SJCRH30 (cell line): ENCODE measurements at places on chromosomes 6 and 20. TPM values are rescaled to one million over a fixed set of nuclear protein-coding genes. Genes with fewer than 3 reads are reported as not detected.

The TFAP2A gene
- total RNA-seq = 8.3 and 10.6 TPM in 2 replicates

The RAET1G gene
- total RNA-seq = not detected in 2 replicates

The ASIP gene
- not detected in 2 replicates for total RNA-seq

The MACROD2 gene
- 0.08 and 0.12 TPM in 2 replicates for total RNA-seq

The TNF gene
- total RNA-seq = not detected in 2 replicates

The MCCD1 gene
- not detected in 2 replicates for total RNA-seq

The HLA-DRA gene
- total RNA-seq = not detected in 2 replicates

The OR2J3 gene
- total RNA-seq = not detected in 2 replicates

GRCh38 chr6:126419901-126420300, 80.0 kb downstream of the CENPW start:
- H3K4me3 ChIP-seq = no peak overlapping the region
- no peaks in the 10 kb centered on the region for H3K36me3 ChIP-seq
- no peaks in the 10 kb centered on the region for H3K27me3 ChIP-seq
- no peak overlapping the region for H3K27ac ChIP-seq
- no peaks in the 10 kb centered on the region for H3K4me1 ChIP-seq
- no peak for DNase-seq

GRCh38 chr6:40738551-40739193, 151.5 kb upstream of the LRFN2 start:
- H3K4me3 ChIP-seq = no peak overlapping the region
- H3K27ac ChIP-seq = no peak overlapping the region
- no peaks in the 10 kb centered on the region for H3K36me3 ChIP-seq
- peaks cover 6% of the 10 kb centered on the region; the same call in 1 of the 2 replicates for H3K27me3 ChIP-seq

DNA sequence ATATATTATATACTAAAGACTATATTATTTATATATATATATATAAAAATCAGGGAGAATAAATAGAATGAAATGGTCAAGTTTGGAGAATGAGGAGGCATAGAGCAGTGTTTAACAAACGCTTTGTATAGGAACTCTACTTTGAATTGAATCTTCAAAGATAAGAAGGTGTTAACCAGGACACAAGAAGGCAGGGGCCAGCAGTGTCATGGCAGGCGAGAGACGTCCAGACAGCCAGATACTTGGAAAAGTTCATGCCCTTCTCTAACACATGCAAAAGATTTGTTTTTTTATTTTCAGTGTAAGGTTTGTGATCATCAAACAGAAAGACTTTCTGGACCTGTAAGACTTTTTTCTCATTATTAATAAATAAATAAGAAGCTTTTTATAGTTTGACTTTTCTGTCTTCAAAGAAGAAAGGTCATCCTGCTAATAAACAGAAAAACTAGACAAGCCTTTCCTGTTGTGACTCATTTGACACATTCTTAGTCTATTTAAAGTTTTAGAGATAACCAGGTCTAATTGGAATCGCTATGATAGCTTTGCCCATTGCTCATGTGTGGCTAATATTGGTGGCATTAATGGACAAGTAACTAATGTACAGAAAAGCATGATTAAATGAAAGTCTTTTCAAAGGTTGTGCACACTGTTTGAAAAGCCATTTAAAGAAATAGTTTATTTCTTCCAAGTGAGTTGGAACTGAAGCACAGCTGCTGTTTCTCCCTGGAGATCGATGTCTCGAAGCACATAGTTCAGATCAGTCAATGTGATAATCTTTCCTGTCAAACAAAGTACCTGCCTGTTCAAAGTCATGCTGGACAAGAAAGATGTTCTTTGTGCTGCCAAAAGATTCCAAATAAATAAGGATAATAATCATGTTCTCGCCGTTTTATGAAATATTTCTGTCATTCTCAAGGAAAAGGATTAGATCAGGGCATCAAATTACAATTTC, 420.4 kb upstream of the OPRM1 start:
- H3K4me1 ChIP-seq = peaks cover 12% of the 10 kb centered on the region; the same call in 1 of the 2 replicates
- peak; percentile 33 for DNase-seq
- peak overlapping the region; percentile 3; the same call in 1 of the 2 replicates for H3K27ac ChIP-seq
- H3K4me3 ChIP-seq = peak overlapping the region; percentile 31
- no peaks in the 10 kb centered on the region for H3K27me3 ChIP-seq

GRCh38 chr6:47242483-47243386, 67.0 kb downstream of the TNFRSF21 start:
- H3K27ac ChIP-seq = peak overlapping the region; percentile 35
- no peaks in the 10 kb centered on the region for H3K27me3 ChIP-seq
- DNase-seq = peak; percentile 89
- H3K36me3 ChIP-seq = peaks cover 3% of the 10 kb centered on the region; the same call in 1 of the 2 replicates
- no peak overlapping the region for H3K4me3 ChIP-seq

DNA sequence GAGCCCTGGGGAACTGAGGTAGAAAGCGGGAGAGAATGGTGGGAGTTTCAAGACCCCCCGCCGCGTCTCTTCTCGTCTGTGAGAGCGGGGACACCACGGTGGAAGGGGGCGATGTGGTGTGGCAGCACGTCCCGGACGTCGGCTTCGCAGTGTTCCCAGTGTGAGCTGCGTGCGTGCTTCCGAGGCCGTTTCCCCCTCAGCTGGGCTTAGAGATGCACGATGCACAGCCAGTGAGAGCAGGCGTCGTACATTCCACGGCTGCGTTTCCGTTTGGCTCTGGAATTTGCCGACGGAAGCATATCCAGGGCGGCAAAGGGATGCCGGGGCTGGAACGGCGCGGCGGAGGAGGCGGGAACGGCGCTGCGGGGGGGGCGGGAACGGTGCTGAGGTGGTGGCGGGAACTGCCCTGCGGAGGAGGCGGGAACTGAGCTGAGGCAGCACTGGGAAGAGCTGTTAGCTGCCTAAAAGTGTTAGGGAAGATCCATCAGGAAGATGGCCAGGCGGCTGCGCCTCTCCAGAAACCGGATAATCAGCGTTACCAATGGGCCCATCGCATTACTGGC, 37.7 kb downstream of the KIF25 start:
- H3K27me3 ChIP-seq = no peaks in the 10 kb centered on the region
- peak overlapping the region; percentile 80 for H3K27ac ChIP-seq
- peaks cover 42% of the 10 kb centered on the region for H3K4me1 ChIP-seq
- peak; percentile 75 for DNase-seq

GRCh38 chr6:131317516-131317915, 182.2 kb downstream of the AKAP7 start:
- H3K36me3 ChIP-seq = no peaks in the 10 kb centered on the region
- no peak overlapping the region for H3K27ac ChIP-seq
- H3K4me3 ChIP-seq = no peak overlapping the region
- no peak for DNase-seq
- no peaks in the 10 kb centered on the region for H3K4me1 ChIP-seq

- no peaks in the 10 kb centered on the region for H3K36me3 ChIP-seq
- no peak overlapping the region; the same call in 1 of the 2 replicates for H3K27ac ChIP-seq
- 0 out of 2 replicates have a peak, but pooled peaks cover 4% of the 10 kb centered on the region for H3K4me1 ChIP-seq
- no peaks in the 10 kb centered on the region for H3K27me3 ChIP-seq
- H3K4me3 ChIP-seq = no peak overlapping the region
These were observed 210.4 kb downstream of the FOXC1 start for GRCh38 chr6:1820165-1820564.

DNA sequence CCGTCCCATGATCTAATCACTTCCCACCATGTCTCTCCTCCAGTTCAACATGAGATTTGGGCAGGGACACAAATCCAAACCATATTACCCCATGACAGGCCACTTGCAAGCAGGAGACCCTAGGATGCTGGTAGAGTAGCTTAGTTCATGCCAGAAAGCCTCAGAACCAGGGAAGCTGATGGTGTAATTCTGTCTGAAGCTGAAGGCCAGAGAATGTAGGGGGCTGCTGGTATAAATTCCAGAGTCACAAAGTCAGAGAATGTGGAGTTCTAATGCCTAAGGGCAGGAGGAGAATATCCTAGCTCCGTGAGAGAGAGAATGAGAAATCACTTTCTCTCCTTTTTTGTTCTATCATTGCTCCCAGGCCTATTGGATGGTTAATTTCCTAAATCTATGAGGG, 90.3 kb upstream of the IMPG1 start:
- peaks cover 38% of the 10 kb centered on the region for H3K4me1 ChIP-seq
- no peaks in the 10 kb centered on the region for H3K36me3 ChIP-seq
- no peak overlapping the region for H3K4me3 ChIP-seq
- DNase-seq = no peak
- no peaks in the 10 kb centered on the region for H3K27me3 ChIP-seq

GRCh38 chr20:2378893-2379292, 1.8 kb upstream of the TGM6 start:
- H3K36me3 ChIP-seq = no peaks in the 10 kb centered on the region
- no peak for DNase-seq
- no peak overlapping the region for H3K4me3 ChIP-seq
- no peak overlapping the region for H3K27ac ChIP-seq
- H3K27me3 ChIP-seq = peaks cover 5% of the 10 kb centered on the region; the same call in 1 of the 2 replicates

DNA sequence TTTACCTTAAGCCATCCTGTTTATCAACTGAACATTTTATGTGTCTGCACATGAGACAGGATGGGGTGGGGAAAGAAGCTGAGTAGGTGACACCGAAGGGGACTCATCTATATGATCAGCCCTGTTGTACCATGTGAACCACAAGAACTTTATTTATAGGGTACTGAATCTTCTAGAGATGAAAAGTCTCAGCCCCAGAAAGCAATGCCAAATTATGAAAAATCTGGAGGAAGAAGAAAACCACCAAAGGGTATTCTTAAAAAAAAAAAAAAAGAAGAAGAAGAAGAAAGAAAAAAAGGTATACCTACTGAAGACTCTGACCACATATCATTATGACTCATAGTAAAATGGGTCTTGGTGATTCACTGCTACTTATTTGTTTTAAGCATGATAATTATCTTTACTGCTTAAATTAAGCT, 39.8 kb upstream of the HBS1L start:
- H3K4me1 ChIP-seq = peaks cover 4% of the 10 kb centered on the region; the same call in 1 of the 2 replicates
- no peak overlapping the region for H3K27ac ChIP-seq
- H3K4me3 ChIP-seq = no peak overlapping the region
- H3K27me3 ChIP-seq = no peaks in the 10 kb centered on the region

- H3K27ac ChIP-seq = no peak overlapping the region
- no peak for DNase-seq
- H3K27me3 ChIP-seq = no peaks in the 10 kb centered on the region
- H3K4me3 ChIP-seq = no peak overlapping the region
These were observed 65.8 kb downstream of the PHACTR2 start for GRCh38 chr6:143743301-143744166.

GRCh38 chr6:1572892-1573291, 36.8 kb upstream of the FOXC1 start:
- no peaks in the 10 kb centered on the region for H3K36me3 ChIP-seq
- H3K4me3 ChIP-seq = no peak overlapping the region
- DNase-seq = no peak
- no peak overlapping the region for H3K27ac ChIP-seq

DNA sequence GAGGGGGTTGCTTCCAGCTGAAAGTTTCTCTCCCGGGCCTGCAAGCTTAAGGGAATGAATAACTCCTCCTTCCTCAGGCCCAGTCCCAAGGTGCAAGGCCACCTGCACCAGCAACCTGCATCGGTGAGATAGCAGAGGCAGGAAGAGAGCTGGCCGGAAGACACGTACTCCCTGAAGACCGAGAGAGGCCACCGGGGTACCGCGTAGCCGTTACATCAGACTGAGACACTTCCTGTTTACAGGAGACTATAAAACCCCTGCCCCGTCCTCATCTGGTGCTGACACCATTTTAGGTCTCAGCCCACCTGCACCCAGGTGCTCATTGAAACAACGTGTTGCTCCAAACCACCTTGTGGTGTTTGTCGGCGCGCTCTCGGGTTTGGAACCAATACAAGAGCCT, 60.5 kb upstream of the PRND start:
- H3K36me3 ChIP-seq = no peaks in the 10 kb centered on the region
- no peaks in the 10 kb centered on the region for H3K27me3 ChIP-seq
- DNase-seq = no peak

DNA sequence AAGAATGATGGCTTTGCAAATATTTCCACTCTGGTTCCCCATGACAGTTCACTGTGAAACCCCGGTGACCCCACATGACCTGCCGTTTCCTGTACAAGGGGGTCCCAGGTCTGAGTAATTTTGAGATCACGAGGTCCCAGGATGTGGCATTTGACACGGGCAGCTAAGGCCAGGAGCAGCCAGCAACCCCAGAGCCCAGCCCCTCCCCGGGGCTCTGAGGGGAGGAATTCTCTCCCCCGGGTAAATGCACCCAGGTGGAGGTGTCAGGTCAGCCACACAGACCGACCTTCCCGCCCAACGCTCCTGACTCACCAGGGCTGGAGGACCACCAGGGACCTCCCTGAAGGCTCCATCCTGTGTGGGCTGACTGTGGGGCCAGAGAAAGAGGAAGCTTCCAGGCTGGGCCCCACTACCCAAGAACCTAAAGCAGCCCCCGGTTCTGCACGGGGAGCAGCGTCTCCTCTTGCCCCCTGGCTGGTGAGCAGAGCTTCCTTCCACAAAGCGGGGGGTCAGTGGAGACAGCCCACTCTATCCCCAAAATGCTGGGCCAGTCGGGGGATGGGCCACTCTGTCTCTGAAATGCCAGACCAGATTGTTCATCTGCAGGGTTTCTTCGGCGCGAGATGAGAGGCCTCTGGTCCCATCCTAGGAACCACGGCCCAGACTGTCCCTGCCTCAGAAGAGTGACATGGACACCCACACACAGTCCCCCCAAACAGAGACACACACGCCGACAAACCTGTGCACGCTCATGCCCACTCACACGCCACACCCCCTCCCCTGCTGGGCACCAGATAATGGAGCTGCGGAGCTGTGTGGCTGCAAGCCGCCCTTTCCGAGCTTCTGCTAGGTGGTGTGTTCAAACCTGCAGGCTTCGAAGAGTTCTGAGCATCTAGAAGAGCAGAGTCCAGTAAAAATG, 23.4 kb upstream of the SLCO4A1 start:
- peak; percentile 56 for DNase-seq
- H3K27me3 ChIP-seq = no peaks in the 10 kb centered on the region
- peaks cover 35% of the 10 kb centered on the region for H3K4me1 ChIP-seq
- no peak overlapping the region for H3K4me3 ChIP-seq
- no peak overlapping the region for H3K27ac ChIP-seq

DNA sequence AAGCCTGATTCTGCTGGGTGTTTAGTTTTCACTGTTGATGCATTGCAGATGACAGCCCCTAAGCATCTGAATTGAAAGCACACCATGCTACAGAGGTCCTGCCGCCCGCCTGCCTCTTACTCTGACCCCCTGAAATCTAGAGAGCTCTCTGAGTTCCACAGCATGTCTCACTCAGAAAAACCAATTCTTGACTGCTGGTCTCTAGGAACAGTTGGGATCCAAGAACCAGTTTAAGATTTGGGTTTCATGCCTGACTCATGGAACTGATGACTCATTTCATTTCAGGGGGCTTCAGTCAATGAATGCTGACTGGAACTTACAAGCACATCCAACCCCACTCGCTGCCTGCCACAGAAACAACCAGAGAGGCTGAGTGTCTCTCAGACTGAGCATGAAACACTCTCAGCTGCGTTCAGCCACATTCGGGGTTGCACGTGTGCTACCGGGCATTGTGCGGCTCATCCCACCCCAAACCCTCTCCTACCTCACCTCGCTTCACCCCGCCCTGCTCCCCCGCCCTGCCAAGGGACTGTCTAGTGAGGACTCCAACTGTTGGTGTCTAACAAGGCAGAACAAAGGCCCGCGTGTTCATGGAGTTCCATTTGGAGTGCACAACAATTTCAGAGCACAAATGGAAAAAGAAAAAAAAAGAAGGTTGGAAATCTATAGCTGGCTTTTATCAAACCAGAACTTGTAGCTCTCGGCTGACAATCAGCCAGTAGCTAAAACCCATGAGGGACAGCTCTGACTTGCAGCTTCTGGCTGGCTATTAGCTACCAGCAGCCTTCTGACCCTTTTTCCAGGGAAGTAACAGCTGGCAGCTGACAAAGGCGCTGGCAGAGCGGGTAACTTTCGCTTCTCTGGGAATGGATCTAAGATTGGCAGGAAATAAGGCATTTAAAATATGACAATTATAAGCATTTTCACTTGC, 20.0 kb upstream of the TRAF3IP2 start:
- peaks cover 7% of the 10 kb centered on the region; the same call in 1 of the 2 replicates for H3K4me1 ChIP-seq
- H3K36me3 ChIP-seq = no peaks in the 10 kb centered on the region
- peak; percentile 90 for DNase-seq
- peak overlapping the region; percentile 64 for H3K4me3 ChIP-seq
- no peaks in the 10 kb centered on the region for H3K27me3 ChIP-seq
- peak overlapping the region; percentile 92 for H3K27ac ChIP-seq
